Suppressor macrophage (primary cell): ENCODE measurements at places on chromosomes 4 and X.
A peak's percentile ranks its signal among the peaks of the same experiment; 100 is the strongest.

- DNase-seq: peak; percentile 38
These were observed 2.4 kb upstream of the FGFRL1 start for GRCh38 chr4:1008840-1009541.

GRCh38 chrX:2748171-2748814 lies 3.5 kb upstream of the XG start:
- no peak for DNase-seq

GRCh38 chrX:78140206-78140605 lies 756 bp upstream of the TAF9B start:
- no peak for DNase-seq

DNA sequence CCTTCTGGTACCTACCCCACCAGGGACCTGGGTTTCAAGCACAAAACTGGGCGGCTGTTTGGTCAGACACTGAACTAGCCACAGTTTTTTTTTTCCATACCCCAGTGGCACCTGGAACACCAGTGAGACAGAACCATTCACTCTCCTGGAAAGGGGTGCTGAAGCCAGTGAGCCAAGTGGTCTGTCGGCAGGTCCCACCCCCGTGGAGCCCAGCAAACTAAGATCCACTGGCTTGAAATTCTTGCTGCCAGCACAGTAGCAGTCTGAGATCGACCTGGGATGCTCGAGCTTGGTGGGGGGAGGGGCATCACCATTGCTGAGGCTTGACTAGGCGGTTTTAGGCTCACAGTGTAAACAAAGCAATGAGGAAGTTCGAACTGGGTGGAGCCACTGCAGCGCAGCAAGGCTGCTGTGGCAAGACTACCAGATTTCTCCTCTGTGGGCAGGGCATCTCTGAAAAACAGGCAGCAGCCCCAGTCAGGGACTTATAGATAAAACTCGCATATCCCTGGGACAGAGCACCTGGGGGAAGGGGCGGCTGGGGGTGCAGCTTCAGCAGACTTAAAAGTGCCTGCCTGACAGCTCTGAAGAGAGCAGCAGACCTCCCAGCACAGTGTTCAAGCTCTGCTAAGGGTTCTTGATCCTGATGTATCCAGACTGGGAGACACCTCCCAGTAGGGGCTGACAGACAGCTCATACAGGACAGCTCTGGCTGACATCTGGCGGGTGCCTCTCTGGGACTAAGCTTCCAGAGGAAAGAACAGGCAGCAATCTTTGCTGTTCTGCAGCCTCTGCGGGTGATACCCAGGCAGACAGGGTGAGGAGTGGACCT lies 223.0 kb downstream of the COX18 start:
- DNase-seq: no peak

DNA sequence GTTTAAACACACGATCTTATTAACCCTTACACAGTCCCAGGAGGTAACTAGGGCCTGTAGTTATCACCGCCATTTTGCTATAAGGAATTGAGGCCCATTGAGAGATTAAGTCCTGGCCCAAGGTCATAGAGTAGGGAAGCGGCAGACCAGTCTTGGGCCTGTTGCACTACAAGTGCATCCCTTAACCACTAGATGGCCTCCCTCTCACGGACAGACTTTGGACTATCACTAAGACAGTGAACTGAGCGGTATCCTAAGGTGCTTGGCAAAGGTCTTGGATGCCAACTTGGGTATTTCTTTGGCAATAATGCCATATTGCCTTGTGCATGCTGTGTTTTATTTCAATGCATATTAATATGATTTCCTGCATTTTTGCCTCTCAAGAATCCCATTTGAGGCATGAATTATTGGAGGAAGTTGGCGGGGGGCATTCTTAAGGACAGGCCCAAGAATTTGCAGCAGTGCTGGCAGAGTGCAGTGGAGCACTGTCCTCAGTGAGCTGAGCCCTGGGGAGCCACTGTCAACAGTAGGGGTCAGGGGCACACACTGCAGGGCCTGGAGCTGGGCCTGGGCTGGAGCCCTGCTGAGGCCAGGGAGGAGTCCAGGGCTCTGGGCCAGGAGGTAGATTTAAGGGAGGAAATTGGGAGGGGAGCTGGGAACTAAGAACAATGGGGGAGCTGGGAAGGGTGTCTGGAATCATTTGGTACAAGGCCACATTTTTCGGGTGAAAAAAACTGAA lies 147.4 kb downstream of the SMIM20 start:
- DNase-seq: peak; percentile 74

DNA sequence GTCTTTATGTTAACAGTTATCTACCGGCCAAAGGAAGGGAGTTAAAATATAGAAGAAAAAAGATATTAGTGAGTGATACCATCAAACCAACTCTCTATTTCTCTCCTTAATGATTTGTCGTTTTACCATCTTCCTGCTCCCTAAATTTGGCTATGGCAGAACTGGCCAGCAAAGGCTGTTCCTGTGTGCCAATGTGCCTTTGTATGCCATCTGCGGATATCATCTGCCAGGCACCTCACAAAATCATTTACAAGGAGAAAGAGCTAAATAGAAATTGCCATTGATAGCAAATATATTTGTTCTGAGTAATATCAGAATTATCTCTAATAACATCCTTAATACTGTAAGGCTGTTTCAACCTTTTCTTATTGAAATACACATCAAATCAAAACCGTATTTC lies 22.4 kb downstream of the GPM6A start:
- DNase-seq: no peak

DNA sequence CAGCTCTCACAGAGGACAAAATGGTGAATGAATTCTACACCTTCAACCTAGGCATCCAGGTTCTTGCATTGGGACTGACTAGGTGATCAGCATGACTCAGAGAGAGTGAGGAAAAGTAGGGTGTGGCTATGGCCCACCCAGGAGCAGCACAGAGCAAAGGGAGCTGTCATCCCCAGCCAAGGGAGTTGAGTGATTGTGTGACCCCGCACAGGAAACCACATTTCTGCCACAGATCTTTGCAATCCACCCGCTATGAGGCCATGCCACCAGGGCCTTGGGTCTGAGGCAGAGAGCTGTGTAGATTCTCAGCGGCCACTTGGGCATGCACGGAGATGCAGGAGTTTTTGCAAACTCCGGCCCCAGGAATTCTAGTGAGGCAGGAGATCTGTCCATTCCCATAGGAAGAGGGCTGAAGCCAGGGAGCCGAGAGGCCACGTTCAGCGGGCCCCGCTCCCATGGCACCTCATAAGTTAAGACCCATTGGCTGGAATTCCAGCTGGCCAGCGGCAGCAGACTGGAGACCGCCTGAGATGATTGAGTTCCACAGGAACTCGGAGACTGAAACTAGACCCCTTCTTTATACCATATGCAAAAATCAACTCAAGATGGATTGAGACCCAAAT lies 75.9 kb downstream of the NAA11 start:
- DNase-seq: no peak

DNA sequence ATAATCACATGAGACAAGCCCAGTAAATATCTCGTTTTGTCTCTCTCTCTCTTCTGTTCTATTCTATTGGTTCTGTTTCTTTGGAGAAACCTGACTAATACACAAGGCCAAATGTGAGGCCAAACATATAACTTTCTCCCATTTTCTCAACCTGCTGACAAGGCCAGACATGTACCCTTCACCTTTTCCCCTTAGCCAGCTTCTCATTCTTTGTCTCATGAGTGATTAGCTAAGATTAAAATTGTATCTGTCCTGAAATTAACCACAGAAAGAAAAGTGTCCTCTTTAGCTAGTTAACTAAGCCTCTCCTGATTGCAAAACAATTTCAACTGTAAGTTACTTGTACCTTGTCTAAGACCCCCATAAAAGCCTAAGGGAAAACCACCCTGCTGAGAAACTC lies 18.5 kb upstream of the ADGRA3 start:
- DNase-seq: no peak

DNA sequence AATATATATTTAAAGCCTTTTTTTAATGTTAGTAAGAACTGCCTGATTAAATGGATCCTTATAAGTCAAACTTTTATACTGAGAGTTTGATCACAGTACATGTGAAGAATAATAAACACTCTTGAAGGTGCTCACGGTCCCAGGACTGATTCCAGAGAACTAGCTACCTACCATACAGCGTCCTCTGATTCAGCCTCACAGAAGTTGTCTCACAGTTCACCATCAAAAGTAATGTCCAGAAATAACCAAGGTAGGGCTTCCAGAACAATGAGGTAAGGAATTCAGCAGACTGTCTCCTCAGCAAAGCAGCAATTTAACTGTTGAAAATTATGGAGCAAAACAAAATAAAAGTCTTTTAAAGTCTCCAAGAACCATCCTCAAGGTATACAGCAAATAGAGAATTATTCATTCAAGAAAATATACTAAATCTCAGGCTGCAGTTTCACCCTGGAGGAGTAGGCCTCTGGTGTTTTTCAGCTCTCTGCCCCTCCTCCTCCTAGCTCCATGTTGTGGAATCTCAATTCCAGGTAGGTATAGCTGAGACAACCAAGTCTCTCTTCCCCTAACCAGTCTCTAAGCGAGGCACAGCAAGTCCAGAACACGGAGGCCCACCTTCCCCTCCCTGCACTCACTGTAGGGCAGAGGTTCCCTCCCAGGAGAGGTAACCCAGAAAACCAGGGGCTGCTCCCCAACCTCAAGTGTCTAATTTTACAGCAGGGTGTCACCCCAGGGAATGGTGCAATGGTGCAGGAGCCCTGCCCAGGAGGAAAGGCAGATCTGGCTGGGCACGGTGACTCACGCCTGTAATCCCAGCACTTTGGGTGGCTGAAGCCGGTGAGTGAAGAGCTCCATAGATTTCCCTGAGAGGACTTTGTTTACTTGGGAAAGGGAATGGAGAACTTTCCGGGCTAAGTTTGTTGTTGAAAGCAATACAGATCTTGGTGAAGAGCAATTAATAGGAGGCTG lies 28.6 kb downstream of the FAM241A start:
- DNase-seq: no peak

DNA sequence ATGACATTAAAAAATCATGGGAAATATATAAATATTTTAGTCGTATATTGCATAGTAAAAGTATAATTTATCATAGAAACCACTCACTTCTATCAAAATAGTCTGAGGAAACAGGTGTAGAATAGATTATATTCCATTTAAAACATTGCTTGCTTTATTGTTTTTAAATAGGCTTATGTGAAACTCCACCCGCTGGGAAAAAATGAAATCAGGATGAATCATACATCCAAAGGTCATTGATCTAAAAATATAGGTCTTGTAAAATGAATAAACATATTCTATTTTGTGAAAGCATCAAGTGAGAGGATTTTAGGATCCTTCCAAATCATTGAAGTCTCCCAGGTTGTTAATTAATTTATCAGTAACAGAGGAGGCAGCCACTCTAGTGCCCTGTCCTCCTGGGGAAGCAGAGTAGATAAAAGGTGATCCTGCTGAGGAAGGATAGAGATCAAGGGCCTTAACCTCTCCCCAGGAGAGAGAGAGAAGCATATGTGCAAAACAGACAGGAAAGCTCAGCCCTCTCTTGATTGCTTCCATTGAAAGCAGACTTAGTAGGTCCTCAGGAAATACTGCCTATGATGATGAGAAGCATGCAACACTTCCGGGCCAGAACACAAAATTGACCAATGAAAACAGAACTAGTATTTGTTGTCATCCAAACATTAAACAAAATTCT lies 96.8 kb upstream of the MAP9 start:
- peak; percentile 31 for DNase-seq

- DNase-seq: no peak
These were observed 58.9 kb upstream of the RAI2 start for GRCh38 chrX:17919896-17920446.

GRCh38 chrX:35726176-35726575 lies 72.0 kb upstream of the MAGEB16 start:
- peak; percentile 35 for DNase-seq

- DNase-seq: no peak
These were observed 38.1 kb downstream of the ABLIM2 start for GRCh38 chr4:8120501-8120900.

DNA sequence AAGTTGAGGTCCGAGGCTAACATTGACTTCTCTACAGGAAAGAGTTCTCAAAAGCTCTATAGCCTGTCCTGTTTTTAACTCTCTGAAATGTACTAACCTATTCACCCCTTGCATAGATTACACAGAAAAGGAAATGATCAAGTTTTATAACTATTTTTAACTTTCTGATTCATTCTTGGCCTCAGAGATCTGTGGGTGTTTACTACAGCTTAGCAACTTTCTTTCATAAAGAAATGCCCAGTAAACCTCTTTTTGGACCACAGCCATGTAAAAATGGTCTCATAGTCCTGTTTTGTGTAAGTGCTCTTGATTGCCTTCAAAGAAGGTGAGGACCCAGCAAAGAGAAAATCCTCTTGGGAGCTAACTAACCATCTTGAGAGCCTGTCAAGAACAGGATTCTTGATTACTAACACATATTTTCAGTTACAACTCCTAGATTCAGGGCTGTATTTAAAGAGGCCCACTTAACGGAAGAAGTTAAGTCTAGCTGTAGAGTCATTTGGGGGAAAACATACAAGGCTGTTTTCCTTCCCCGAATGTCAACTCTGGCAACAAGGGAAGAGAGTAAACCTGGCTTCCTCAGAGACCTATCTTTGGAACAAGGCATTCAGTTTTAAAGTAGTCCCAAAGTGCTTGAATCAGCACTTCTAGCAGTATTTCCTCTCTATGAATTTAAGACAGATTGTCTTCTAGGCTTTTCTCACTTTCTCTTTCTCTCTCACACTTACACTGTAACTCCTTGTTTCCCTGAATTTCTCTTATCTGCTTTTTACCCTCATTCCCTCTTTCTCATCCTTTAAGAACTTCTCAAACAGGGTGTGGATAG lies 78.2 kb downstream of the IL21 start:
- DNase-seq: no peak

DNA sequence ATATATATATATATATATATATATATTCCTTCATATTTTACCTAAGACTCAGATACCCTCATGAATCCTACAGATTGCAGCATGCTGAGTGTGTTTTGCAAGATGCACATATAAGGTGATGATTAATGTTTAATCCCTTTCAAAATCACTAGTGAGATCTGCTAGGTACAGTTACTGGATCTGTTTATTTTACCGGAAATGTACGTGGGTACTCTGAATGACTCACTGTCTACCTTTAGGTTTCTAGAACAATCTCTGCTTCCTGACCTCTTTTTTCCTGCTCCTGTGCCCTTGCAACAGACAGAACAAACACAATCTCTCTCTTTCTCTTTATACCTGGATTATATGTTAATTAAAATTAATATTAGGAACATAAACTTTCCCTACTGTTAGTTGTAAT lies 379.6 kb downstream of the FAM133A start:
- no peak for DNase-seq

DNA sequence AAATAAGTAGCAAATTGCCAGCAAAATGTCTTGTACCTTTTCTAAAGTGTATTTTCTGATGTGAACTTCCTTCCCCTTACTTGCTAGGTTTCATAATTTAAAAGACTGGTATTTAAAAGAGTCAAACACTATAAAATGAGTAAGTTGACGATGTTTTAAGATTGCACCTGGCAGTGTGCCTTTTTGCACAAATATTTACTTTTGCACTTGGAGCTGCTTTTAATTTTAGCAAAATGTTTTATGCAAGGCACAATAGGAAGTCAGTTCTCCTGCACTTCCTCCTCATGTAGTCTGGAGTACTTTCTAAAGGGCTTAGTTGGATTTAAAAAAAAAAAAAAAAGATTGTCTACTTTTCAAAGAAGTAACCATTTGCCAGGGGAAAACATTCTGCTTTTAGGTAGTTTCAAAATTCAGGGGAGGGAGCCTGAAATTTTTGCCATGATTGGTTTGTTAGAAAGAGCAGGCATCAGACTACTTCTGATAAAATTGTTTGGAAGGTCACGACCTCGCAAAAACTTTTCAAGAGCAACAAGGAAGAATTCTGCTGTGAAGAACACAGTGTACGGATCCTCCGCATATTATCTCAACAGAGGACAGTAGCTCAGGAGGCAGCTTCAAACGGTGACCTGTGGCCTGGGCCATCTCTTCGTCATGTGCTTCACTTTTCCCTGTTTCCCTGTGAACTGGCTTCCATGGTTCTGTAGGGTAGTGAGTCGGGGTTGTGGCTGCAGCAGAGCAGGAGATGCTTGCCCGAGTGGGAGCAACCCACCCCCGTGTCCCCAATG lies 66.1 kb downstream of the CDS1 start:
- DNase-seq: peak; percentile 11
